Posterior cingulate gyrus (tissue), 11 donors: ENCODE measurements at places on chromosomes 12 and 14.

DNA sequence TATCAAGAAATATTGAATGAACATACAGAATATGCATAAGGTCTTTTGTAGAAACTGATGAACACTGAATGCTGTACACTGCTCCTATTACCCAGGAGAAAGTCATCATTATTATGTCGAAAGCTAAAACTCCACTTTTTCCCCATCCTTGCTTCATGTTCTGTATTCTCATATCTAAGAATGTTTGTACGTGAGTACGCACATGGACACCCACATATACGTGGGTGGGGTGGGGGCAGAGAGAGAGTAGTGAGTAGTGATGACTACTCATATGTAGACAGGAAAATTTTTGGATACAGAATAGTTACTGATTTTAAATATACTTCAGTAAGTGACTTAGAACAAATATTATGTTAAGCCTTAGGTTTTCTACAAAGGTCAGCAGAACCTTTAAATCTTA, 75.1 kb downstream of the FERMT2 start:
- DNase-seq = no peak

DNA sequence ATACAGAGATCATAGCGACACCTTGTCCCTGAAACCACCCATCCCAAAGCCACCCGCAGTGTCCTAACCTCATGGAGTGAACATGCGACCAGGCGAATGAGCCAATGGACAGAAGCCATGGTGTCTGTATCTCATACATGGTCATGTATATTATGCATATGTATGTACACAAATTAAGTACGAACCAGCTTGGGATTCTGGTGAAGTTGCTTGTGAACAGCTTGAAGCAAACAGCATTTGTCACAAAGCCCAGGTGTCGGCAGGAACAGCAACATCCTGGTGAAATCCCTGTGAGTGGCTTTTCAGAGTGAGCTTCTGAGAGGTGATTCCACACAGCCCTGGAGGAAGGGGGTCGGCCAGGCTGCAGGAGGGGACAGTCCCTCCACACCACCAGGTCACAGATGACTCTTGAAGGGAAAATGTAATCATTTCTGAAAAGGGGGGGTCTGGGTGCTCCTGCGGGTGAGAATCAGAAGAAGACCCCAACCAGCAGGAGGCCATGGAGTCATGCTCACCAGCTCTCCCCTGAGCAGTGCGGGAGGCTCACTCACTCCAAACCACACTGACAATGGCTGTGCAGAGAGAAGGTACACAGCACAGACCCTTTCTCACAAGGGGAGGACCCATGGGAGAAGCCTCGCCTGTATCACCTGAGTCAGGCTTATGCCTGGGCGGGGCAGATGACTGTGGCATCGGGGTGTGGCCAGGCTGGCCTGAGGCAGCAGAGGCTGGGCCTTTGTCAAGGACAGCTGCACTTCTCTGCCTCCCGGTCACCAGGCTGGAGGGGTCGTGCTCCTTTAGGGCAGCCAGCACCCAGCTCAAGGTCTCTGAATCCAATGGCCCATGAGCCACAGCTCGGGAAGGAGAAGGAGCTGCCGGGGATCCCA, 14.3 kb downstream of the CHGA start:
- DNase-seq = no peak

GRCh38 chr12:116433249-116433648, 125.9 kb upstream of the MAP1LC3B2 start:
- DNase-seq = no peak

DNA sequence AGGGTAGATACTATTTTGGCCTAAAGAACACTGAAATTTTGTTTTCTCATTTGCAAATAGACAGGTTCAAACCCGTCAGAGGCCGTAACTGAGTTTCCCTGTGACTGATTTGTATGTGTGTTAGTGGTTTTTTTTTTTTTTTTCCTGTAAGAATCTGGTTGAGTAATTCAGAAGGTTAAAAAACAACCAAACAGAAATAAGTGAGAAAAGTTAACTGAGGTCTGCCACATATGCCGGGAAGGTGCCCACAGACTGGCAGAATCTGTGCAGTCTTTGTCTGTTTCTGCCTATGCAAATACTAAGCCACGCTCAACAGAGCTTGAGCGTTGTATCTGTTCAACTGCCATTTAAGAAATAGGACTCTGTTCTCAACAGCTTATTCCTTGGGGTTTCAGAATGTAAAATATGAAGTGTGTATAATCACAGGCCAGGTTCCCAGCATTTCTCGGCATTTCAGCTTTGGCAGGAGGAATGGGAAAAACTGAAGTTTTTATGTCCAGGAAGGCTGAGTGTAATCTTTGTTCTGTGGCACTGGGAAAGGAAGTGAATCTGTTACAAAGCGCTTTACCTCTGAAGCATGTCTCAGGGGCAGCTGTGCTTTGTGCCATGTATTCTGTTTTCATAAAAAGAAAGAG, 181.9 kb downstream of the PRKCH start:
- no peak for DNase-seq

- no peak for DNase-seq
Observed at GRCh38 chr12:6341417-6342139, at the start of gene TNFRSF1A. Gene TNFRSF1A, minus strand, starts transcription at chr12:6342076. Its CDS starts 262 bp downstream, at chr12:6341814.
